ENCODE measurements at places on chromosomes 3 and 15. TPM values are rescaled to one million over a fixed set of nuclear protein-coding genes. Genes with fewer than 3 reads are reported as not detected.

NOX5 gene
- not detected for total RNA-seq

CHAC1 gene
- total RNA-seq = 20.3 TPM

ZIC4 gene
- total RNA-seq = not detected

OR5AC2 gene
- not detected for total RNA-seq

PLCL2 gene
- 39.8 TPM for total RNA-seq

ZNF662 gene
- total RNA-seq = 0.10 TPM

GRCh38 chr3:51716805-51717204, 9.9 kb downstream of the GRM2 start:
- no peaks in the 10 kb centered on the region for H3K27me3 ChIP-seq
- no peak overlapping the region for H3K4me3 ChIP-seq
- no peaks in the 10 kb centered on the region for H3K36me3 ChIP-seq
- H3K27ac ChIP-seq = no peak overlapping the region
- peaks cover 35% of the 10 kb centered on the region for H3K4me1 ChIP-seq
- DNase-seq = peak; percentile 13

DNA sequence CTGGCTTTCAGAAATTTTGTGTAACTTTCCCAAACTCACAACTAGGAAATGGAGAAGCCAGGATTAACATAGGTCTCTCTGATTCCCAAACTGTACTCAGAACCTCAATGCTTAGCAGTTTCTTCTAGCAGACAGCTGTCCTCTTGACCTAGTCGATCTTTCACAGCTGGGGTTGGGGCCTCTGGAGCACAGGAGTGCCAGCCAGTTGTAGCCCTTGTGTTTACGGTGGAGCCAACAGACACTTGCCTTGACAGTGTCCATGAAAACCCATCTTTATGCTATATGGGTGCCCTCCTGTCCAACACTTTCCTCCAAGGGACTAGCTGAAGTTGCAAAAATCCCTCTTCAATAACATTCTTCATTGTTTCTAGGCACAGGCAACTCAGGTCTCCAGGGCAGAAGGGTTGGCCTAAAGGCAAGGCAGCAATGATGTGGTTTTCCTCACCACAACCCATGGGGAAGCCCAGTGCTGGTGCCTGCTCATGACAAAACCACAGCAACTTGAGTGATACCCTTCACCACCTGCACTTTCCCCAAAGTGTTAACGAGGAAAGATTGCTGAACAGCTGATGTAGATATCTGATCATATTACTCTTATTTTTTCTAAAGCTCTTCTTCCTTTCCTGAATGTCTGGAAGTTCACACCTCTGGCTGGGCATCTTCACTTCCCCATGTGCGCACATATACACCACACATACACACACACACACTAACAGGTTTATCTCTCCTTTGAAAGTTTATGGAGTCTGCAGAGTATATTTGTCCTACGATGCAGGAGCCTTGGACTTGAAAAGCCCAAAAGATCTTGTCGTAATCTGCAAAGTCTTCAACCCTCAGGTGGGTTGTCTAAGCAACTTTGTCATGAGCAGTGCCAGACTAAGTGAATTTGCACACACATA, 11.0 kb upstream of the KNG1 start:
- no peaks in the 10 kb centered on the region for H3K36me3 ChIP-seq
- DNase-seq = peak; percentile 62
- peaks cover 12% of the 10 kb centered on the region for H3K4me1 ChIP-seq
- H3K27ac ChIP-seq = no peak overlapping the region

DNA sequence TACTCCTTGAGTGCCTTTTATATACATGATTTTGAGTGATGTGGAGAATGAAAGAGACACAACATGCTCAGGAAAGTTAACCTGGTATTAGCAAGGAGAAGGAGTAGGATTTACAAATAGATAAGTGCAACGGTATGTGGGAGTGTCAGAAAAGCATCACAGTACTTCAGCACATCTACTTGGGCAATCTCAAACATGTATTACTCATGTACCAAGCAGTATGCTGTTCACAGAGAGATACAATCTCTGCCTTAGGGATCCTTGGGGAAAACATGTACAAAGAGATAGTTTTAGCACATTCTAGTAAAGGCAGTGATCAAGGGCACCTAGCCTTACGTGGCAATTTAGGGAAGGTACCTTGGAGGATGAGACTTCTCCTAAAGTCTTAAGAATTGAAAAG, 146.5 kb downstream of the FILIP1L start:
- H3K4me3 ChIP-seq = no peak overlapping the region
- no peak for DNase-seq
- peaks cover 18% of the 10 kb centered on the region for H3K4me1 ChIP-seq

GRCh38 chr3:194485468-194485880, 1.3 kb downstream of the ATP13A3 start:
- no peak for DNase-seq
- H3K36me3 ChIP-seq = peaks cover 38% of the 10 kb centered on the region
- H3K27me3 ChIP-seq = no peaks in the 10 kb centered on the region
- H3K4me3 ChIP-seq = peak overlapping the region; percentile 91

DNA sequence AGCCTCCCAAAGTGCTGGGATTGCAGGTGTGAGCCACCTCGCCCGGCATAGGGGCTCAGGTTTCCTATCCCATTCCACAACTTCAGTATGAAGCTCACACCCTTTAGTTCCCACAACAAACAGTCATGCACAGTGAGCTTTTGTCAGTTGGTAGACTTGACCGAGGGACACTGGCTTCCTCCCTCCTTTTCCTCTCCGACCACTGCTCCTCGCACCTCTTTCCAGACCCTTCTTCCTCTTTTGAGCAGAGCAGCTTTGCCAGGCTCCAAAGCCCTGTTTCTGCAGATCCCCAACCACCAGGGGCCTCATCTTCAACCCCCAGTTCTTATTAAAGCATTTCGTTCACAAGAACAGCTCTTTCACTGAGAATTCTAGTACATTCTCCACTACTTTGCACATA, 12.7 kb upstream of the CILP start:
- H3K27ac ChIP-seq = no peak overlapping the region
- DNase-seq = no peak
- H3K4me3 ChIP-seq = no peak overlapping the region

- H3K27me3 ChIP-seq = no peaks in the 10 kb centered on the region
- peaks cover 24% of the 10 kb centered on the region for H3K4me1 ChIP-seq
- DNase-seq = no peak
- no peak overlapping the region for H3K27ac ChIP-seq
- H3K36me3 ChIP-seq = peaks cover 35% of the 10 kb centered on the region
Measured at GRCh38 chr15:40773902-40774301, 4.1 kb downstream of the C15orf62 start.

Data from activated CD4-positive, alpha-beta memory T cell treated with anti-CD3 and anti-CD28 coated beads, Interleukin-2, amount 10 ng/mL, durations not matched to agents 7 days and 5 days (primary cell).